SJSA1 (cell line): ENCODE measurements at places on chromosomes 16 and 17.
A peak's percentile ranks its signal among the peaks of the same experiment; 100 is the strongest.

GRCh38 chr17:59371416-59372100, 40.1 kb downstream of the YPEL2 start:
- no peak for DNase-seq

DNA sequence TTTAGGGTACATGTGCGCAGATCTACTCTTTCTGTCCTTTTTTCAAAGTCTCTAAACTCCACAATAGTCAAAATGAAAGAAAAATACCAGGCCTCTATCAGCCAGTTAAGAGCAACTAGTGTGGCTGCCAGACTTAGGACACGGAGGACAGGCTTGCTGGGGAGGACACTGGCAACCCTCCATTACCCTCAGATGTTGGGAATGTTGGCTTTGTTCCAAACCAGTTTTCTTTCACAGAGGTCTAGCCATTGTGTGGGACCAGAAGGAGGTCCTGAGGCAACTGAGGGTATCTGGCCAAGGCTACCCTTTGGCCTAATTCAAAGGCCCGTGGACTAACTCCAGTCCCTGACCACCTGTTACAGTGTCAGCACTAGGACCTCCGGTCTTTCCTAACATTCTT, 51.2 kb upstream of the MED9 start:
- DNase-seq: no peak

GRCh38 chr17:50206604-50207293, 5.3 kb upstream of the COL1A1 start:
- peak; percentile 55 for DNase-seq

DNA sequence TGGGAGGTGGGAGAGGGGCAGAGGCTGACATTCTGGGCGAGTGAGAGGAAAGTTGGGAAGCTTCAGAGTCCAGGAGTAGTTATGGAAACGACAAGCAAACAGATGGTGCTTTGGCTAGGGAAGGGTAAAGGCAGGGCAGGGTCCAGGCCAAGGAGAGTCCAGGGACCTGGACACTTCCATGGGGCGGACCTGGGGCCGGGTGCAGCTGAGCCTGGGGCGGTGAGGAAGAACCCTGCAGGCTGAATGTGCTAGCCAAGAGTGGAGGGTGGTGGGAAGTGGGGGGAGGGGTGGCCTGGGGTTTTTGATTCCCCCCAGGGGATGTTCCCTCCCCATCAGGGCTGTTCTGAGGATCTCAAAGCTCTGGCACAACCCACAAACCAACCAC, 2.6 kb downstream of the PPP1R9B start:
- DNase-seq: no peak

- DNase-seq: peak; percentile 10
These were observed 303.4 kb downstream of the SLC39A11 start for GRCh38 chr17:72788950-72789585.
